Epithelial cell of prostate (primary cell): ENCODE measurements at places on chromosomes 4 and X.

DNA sequence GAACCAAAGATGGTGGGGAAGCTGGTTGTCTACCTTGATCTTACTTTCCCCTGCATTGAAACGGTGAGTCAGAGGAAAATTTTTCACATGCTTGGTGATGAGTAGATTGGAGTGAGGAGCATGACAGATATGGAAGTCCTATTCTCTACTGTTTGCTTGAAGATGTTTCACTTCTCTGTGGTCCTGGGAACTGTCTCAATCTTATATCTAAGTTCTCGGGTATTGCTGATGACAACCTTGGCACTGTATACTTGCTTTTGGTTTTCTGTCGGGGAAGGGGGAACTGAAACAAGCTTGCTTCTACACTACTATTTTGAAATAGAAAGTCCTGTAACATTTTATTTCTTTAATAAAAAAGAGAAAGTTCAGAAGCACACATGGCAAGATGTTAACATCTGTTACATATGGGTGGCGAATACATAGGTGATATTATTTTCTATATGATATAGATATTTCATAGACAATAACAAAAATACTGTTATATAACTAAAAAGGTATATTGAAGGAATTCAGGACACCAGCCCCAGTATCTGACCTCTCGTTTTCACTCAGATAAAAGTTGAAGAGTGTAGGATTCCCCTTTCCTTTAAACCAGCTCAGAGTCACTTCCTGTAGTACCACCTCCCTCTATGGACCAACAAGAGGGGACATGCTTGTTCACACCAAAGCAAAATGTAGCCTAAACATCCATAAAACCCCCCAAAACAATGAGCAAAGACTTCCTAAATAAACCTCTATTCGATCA, 88.8 kb downstream of the FMR1NB start:
- DNase-seq = no peak

DNA sequence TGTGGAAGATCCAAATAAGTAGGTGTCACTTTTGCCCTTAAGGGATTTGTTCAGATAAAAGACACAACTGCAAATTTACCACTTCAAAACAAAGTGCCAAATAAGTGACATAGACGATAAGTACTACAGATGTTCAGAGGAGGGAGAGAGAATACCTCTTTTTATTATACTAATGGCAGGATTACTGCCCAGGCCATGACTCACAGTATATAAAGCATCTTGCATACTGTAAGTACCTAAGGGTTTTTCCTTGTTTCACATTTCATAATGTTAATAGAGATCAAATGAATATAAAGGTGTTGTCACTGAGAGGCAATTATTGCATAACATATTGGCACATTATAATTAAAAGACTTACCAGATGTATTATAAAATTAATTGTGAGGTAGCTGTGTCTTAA, 46.4 kb downstream of the PTPN13 start:
- peak; percentile 41 for DNase-seq

GRCh38 chr4:173794662-173795061, 264.6 kb upstream of the HAND2 start:
- DNase-seq = no peak

- no peak for DNase-seq
Measured at GRCh38 chr4:46889410-46889809, 19.6 kb downstream of the COX7B2 start.

DNA sequence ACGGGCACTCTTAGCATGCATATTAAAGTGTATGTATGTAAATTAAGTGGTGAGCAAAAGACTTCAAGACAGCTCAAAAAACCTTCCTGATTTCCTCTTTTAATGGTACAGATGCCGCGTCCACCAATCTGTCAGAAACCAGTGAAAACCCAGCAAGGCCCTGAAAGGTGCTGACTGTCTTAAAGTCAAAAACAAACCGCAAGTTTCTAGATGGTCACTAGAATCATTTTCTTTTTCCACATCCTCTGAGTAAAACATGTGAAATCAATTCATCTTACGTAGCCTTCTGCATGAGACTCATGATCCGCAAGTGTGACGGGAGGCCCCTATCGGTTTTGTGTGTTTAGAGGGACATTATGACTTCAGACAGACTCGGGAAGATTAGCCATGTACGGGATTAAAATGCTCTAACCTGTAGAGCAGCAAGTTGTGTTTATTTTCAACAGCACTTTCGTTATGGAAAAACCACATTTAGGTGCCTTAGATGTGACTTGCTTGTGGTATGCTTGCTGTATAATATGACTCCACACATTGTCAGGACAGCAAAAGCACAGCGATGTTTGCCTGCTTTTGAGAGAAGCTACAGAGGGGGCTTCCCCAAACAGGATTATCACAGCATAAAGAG, 88.2 kb upstream of the STS start:
- DNase-seq = no peak
